ENCODE measurements at places on chromosomes 1 and 21.

- H3K36me3 ChIP-seq: peaks cover 24% of the 10 kb centered on the region
- H3K4me3 ChIP-seq: peak overlapping the region; percentile 7
- H3K27me3 ChIP-seq: no peaks in the 10 kb centered on the region
- H3K4me1 ChIP-seq: peaks cover 10% of the 10 kb centered on the region
Observed at GRCh38 chr1:1321477-1321876, 3.0 kb downstream of the INTS11 start.

DNA sequence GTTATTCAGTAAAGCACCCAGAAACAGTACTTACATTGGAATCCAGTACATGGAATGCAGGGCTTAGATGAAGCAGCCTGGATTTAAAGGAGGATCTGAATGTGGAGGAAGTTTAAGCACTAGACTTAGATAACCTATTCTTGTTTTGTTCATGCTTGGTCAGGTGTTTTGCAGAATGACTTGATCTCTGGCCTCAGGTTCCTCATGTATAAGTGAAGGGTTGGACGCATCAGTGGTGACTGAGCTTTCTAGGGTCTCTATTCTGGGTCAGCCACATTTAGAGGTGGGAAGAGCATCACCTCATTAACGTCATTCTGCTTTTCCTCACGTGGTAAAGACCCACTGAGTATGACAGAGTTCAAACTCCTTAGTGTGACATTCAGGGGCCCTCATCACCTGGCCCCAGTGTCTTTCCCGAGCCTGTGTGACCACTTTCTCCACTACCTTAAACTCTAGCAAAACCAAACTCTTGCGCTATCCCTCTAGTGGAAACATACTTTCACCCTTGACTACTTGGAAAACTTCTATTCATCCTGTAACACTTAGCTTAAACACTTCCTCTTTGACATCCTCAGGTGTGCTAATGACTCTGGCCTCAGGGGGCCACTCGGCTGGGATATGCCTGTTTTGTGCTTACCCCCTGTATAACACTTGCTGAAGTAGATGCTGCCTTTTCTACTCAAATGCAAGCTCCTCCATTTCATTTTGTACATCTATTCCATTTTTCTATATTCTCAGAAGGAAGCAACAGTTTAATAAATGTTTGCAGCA, 871 bp upstream of the ERICH3 start:
- no peaks in the 10 kb centered on the region for H3K4me1 ChIP-seq
- no peak for DNase-seq
- H3K27ac ChIP-seq: no peak overlapping the region

DNA sequence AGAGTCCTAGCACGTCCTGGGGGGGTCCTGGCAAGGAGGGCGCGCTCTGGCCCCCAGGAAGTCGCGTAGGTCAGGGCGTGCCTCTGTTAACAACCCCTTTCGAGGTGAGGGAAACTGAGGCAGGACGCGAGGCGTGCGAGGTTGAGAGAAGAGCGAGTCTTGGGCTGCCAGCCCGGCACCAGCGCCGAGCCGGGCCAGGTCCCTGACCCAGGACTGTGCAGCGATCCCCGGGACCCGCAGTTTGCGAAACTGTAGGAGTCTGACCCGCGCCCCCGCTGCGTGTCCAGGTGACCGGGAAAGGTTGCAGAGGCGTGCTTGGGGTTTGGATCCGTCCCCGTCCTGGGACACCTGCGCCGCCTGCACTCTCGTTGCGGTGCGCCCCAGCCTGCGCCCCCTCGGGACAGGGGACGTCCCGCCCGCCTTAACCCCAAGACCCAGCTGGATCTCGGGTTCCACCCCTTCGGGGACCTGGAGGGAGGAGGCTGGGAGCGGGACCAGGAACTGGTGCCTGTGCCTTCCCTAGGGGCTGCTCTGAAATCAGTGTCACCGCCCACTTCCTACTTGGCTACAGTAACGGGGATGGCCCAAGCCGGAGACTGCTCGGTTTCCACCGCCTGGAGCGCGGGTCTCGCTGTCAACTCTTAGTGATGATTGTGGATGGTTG, 493 bp downstream of the DISC1 start:
- H3K27me3 ChIP-seq: peaks cover 10% of the 10 kb centered on the region
- peak overlapping the region; percentile 96 for H3K4me3 ChIP-seq
- peaks cover 8% of the 10 kb centered on the region for H3K4me1 ChIP-seq
- peak; percentile 29 for DNase-seq
- H3K36me3 ChIP-seq: no peaks in the 10 kb centered on the region

GRCh38 chr1:244414543-244414942, 37.2 kb downstream of the ADSS2 start:
- no peak overlapping the region for H3K27ac ChIP-seq
- no peak overlapping the region for H3K4me3 ChIP-seq
- H3K4me1 ChIP-seq: no peaks in the 10 kb centered on the region
- no peak for DNase-seq
